Stimulated activated CD4-positive, alpha-beta T cell treated with anti-CD3 and anti-CD28 coated beads, TNF-alpha, amount 100 ng/mL, for 4 hours (primary cell): ENCODE measurements at places on chromosomes 11 and 22.

GRCh38 chr11:68878022-68878421 is 25.6 kb downstream of the MRPL21 start:
- no peak for DNase-seq

DNA sequence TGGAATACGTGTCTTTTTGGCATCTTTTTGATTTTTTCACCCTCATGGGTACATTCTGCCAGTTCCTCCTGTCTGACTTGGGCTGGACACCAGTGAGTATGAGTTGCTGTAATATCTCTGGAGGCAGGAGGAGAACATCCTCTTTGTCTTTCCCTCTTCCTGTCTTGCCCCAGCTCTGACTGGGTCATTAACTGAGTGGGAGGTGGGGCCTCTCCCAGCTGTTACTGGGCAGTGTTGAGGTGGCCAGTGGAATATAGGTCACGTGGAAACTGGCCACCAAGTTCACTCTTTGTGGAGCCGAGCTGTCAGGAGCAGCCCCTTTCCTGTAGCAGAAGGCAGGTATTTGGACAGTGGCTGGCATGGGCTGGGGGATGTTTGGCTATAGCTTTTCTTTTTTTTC is 2.2 kb downstream of the GLB1L2 start:
- DNase-seq: no peak

- DNase-seq: no peak
Observed at GRCh38 chr22:48942698-48943566, 884.7 kb downstream of the BRD1 start.

GRCh38 chr11:14544611-14545010 is 24.4 kb upstream of the PSMA1 start:
- DNase-seq: no peak

GRCh38 chr11:128039140-128040021 is 548.0 kb downstream of the ETS1 start:
- DNase-seq: peak; percentile 68

GRCh38 chr22:37284805-37285355 is 2.6 kb downstream of the CYTH4 start:
- no peak for DNase-seq

DNA sequence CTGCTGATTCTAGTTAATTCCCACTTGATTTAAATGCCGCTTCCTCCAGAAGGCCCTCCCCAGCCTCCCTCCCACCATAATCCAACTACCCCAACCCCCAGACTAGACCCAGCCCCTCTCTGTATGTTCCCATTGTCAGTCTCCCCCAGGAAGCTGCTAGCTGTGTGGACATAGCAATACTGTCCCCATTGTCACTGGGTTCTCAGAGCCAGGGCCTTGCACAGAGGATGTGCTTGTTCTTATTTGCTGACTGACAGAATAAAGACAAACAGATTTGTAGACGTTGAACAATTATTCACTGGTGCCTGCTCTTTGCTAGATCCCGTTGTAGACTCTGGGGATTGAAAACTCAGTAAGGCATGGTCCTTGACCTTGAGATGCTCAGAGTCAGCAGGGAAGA is 45.7 kb upstream of the NAV2 start:
- DNase-seq: no peak

GRCh38 chr11:79431535-79431934 is 9.3 kb downstream of the TENM4 start:
- DNase-seq: no peak

GRCh38 chr11:23680488-23681230 is 816.2 kb upstream of the LUZP2 start:
- no peak for DNase-seq

GRCh38 chr11:123357353-123357989 is 72.6 kb upstream of the GRAMD1B start:
- no peak for DNase-seq

- DNase-seq: no peak
Observed at GRCh38 chr11:20211691-20212090, 51.4 kb upstream of the DBX1 start.

- DNase-seq: no peak
Observed at GRCh38 chr11:75313513-75314272, 37.8 kb downstream of the ARRB1 start.

DNA sequence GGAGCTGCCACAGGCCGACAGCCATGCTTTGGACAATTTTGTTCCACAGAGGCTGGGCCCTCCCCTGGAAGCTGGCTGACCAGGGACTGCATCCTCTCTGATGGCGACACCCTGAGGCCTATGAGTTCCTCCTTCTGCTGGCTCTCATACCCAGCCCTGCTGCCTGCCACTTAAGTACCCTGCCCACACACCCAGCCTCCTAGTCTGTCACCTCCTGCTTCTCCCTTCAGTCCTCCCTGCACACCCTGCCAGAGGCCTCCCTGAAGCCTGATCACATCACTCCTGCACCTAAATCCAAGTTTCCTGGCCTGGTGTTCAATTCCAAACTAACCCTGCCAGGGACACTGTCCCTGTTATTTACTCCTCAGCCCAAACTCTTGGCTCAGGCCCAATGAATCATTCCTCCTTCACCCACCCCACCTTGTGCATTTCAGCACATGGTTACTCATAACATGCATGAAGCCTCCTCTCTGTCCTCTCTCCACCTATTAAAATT is 136.7 kb upstream of the NECTIN1 start:
- DNase-seq: no peak

- DNase-seq: no peak
Observed at GRCh38 chr11:122122179-122122578, 6.2 kb upstream of the BLID start.

- DNase-seq: no peak
Observed at GRCh38 chr11:121463689-121464335, 11.0 kb upstream of the SORL1-AS1 start.

GRCh38 chr11:119880143-119880542 is 151.1 kb upstream of the NECTIN1 start:
- DNase-seq: no peak

GRCh38 chr11:63915961-63916836 is 765 bp downstream of the RCOR2 start:
- DNase-seq: no peak

DNA sequence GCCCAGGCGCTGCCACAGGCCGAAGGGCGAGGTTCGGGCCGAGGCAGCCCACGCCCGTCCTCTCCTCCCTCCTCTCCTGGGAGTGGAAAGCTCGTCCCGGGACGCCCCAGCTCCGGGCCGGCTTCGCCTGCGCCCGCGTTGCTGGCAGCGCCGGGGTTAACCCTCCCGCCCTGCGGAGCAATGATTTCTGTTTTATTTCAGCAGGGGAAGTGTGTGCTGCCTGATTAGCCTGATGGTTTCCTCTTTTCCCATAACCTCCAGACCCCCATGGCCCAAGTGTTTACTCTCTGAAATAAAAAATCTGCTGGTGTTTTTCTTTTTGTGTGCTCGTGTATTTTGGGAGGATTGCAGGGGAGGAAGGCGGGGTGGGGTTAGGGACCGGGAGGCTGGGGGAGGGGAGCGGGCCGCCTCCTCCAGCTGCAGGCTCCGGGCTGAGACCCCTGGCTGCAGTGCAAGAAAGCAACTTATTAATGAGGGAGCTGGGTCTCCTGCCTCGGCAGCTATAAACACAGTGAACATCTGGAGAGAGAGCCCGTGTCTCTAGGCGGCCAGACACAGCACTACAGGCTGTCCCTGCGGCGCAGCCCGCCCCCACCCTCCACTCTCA is 38.6 kb downstream of the ETS1 start:
- DNase-seq: no peak

DNA sequence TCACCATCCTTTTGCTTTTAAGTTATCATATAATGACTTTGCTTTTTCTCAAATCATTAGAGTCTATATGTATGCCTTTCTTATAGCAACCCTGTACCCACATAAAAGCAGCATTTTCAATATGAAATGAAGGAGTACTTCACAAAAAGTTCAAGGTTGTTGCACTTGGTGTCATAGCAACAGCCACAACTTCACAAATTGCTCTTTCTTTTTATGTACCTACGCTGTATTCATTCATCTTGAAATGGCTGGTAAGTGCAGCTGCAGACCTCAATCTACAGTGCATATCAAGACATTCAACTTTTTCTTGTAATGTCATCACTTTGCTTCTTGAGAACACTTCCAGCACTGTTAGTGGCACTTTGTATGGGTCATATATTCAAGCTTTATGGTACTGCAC is 18.6 kb downstream of the CWC15 start:
- no peak for DNase-seq
